ENCODE measurements at places on chromosomes 16 and 17. TPM values are rescaled to one million over a fixed set of nuclear protein-coding genes. Genes with fewer than 3 reads are reported as not detected.

DNA sequence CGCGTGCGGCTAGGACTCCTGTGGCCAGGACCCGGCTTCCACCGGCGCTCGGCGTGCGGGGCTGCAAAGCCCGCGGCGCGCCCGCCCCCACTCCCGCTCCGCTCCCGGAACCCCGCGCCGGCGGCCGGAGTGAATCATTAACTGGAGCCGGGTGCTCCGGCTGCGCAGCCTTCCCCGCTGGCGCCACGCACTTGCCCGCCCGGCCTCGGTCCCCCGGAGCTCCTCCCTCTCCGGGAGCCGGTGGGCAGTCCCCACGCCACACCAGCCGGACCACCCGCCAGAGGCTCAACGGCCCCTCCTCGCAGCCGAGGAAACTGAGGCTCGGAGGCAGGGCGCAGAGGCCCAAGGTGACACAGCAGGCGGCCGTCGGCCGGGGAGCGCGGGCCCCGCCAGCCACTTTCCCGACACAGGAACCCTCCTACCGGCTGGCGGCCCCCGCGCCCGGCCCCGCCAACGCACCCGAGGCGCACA, 580 bp downstream of the BCAR1 start:
- DNase-seq: peak; percentile 64
- H3K27ac ChIP-seq: peak overlapping the region; percentile 83
- peaks cover 30% of the 10 kb centered on the region for H3K4me1 ChIP-seq
- H3K36me3 ChIP-seq: no peaks in the 10 kb centered on the region

- H3K27ac ChIP-seq: peak overlapping the region; percentile 93
- peak overlapping the region; percentile 91 for H3K4me3 ChIP-seq
- no peak for DNase-seq
Measured at GRCh38 chr16:67873435-67874370, 851 bp downstream of the EDC4 start.

GRCh38 chr17:31390426-31390747, 1.1 kb upstream of the RAB11FIP4 start:
- peak overlapping the region; percentile 3 for H3K27ac ChIP-seq
- peaks cover 64% of the 10 kb centered on the region for H3K27me3 ChIP-seq
- peak overlapping the region; percentile 45 for H3K4me3 ChIP-seq
- DNase-seq: no peak
- peaks cover 1% of the 10 kb centered on the region for H3K36me3 ChIP-seq

DNA sequence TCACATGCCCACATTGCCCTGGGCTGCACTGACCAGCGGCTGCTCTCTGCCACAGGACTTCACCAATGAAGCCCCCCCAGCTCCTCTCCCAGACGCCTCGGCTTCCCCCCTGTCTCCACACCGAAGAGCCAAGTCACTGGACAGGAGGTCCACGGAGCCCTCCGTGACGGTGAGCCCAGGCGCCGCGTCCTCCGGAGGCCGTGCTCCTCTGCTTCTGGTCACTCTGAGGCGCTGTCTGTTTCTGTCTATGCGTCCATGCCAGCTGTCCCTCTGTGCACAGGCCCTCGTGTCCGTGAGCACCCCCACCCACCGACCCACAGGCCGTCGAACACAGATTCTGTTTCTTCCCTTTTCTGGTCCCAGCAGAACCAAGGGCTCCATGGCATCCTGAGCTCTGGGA, 62.6 kb downstream of the PLD6 start:
- no peaks in the 10 kb centered on the region for H3K4me1 ChIP-seq
- H3K27me3 ChIP-seq: no peaks in the 10 kb centered on the region
- no peak overlapping the region for H3K27ac ChIP-seq
- no peak for DNase-seq
- H3K36me3 ChIP-seq: peaks cover 15% of the 10 kb centered on the region

Gene CD300LD
- not detected for total RNA-seq

GRCh38 chr16:49590166-49590871, 216.7 kb downstream of the C16orf78 start:
- no peaks in the 10 kb centered on the region for H3K27me3 ChIP-seq
- no peak overlapping the region for H3K4me3 ChIP-seq
- no peaks in the 10 kb centered on the region for H3K36me3 ChIP-seq
- no peak overlapping the region for H3K27ac ChIP-seq
- no peak for DNase-seq

Gene CDK12
- 81.5 TPM for total RNA-seq

DNA sequence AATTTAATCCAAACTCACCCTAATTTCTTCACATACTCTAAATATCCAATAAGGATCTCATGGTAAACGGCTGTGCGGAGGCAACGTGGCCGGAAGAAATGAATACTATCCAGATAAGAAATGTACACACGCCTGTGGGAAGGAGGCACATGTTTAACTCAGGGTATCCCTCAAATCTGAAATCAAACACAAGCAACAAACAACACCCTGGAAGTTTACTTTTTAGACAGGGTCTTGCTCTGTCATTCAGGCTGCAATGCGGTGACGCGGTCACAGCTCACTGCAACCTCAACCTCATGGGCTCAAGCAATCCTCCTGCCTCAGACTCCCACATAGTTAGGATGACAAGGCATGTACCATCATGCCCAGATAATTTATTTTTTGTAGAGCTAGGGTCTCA, 21.2 kb upstream of the TRAP1 start:
- H3K27ac ChIP-seq: peak overlapping the region; percentile 88
- peaks cover 27% of the 10 kb centered on the region for H3K4me1 ChIP-seq
- H3K4me3 ChIP-seq: no peak overlapping the region

DNA sequence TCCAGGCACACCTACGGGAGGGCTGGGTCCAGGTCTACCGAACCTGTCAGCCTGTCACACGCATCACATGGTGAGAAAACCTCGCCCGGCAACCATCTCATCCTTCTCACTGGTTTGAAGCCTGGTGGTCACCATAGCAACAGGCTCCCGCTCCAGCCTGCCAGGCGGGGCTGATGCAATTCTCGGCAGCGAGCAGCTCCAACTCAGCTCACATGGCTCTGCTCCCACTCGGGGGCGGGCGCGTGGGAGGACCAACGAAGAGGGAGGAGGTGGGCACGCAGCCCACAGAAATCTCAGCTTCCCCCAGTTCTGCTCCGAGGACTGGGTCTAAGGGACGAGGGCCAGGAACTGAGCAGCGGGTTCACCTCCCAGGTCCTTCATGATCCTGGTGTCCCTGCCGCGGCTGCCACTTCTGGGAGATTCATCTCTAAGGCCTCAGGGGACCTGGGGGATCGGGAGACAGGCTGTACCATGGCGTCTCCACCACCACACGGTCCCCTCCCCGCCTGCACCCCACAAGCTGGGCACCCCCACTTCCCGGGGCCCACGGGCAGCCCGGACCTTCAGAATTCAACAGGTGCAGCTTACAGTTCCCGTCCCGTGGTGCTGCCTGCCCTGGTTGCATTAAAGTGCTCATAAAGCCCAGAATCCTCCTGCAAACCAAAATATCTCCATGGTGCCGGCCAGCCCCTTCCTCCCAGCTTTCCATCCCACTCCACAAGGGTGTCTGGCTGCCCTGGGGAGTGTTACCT, 25.8 kb downstream of the ABR start:
- H3K27me3 ChIP-seq: no peaks in the 10 kb centered on the region
- H3K4me3 ChIP-seq: no peak overlapping the region
- no peak for DNase-seq
- no peak overlapping the region for H3K27ac ChIP-seq

DNA sequence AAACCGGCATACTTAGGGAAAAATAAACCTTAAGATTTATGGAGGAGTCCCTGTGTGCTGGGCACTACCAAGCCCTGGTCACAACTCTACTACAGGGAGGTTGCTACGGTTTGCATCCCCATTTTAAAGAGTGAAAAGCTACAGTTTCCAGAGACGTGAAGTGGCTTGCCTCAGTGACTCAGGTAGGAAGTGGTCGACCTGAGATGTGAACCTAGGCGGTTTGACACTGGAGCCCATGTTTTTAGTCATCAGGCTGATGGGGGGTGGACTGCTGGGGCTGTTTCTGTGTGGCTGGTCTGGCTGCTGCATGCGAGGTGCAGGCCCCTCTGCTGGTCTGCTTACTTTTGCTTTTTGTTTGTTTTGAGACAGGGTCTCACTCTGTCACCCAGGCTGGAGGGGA, 6.6 kb downstream of the COX6A2 start:
- no peak for DNase-seq
- H3K4me3 ChIP-seq: no peak overlapping the region
- no peaks in the 10 kb centered on the region for H3K4me1 ChIP-seq
- no peaks in the 10 kb centered on the region for H3K36me3 ChIP-seq
- peaks cover 48% of the 10 kb centered on the region for H3K27me3 ChIP-seq
- no peak overlapping the region for H3K27ac ChIP-seq

Gene KRT39
- not detected for total RNA-seq

Gene GSG1L
- 0.27 TPM for total RNA-seq

Gene LDHD
- total RNA-seq: 0.64 TPM

Gene CX3CL1
- total RNA-seq: 0.74 TPM

Gene CCDC182
- not detected for total RNA-seq

DNA sequence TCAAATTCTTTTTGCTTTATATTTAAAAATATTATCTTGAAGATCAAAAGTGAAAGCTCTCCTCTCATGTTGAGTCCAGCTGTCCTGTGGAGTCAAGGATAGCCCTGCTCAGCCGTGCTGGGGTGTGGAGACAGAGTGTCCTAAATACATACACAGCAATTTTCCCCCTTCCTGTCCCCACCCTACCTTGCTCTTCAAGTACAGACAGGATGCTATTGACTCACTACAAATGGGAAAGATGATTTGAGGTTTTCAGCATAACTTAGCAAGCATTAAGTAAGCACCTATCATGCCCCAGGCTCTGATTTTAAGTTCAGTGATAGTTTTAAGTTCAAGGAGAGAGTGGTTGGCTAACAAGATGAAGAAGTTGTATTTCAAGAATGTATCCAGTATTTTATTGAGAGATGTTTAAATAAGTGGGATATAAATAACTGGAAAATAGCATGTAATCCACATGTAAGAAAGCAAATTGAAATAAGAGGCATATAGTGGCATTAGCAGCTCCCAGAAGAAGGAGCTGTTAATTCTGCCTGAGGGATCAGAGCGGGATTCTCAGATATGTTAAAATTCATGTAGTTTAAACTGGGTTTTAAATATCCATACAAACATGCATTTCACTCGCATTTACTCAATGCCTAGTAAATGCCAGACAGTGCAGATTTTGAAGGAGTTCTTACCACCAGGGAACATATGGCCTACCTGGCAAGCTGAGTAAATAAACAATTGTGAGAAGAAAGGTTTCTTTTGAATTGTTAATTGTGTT, 183.5 kb upstream of the ANKFN1 start:
- no peaks in the 10 kb centered on the region for H3K36me3 ChIP-seq
- H3K27ac ChIP-seq: no peak overlapping the region
- no peak overlapping the region for H3K4me3 ChIP-seq
- no peaks in the 10 kb centered on the region for H3K27me3 ChIP-seq
- no peaks in the 10 kb centered on the region for H3K4me1 ChIP-seq

DNA sequence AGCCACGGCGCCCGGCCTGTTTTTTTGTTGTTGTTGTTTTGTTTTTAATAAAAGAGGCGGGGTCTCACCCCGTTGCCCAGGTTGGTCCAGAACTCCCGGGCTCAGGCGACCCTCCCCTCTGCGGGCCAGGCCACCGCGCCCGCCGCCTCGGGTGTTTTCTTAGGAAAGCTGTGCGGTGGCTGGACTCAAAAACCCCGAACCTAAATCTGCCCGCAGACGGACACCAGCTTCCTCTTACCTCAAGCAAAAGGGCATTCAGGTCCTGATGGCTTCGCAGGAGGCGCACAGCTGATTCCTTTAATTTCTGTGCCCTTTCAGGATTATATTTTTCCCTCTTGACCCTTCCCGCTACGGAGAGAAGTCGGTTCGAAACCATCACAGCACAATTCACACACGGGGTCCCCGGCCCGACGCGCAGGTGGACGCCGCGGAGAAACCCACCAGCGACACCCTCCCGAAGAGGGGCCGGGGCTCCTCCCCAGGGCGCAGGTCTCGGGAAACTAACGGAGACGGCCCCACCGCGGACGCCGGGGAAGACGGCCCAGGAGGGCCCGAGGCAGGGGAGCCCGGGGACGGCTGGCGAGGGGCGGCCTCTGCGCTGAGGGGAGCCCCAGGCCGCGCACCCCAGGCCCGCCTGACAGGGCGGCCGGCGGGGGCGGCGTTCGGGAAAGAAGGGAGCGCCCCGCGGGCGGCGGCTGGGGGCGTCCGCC, 653 bp downstream of the FANCA start:
- H3K27ac ChIP-seq: peak overlapping the region; percentile 16
- no peaks in the 10 kb centered on the region for H3K27me3 ChIP-seq
- H3K36me3 ChIP-seq: peaks cover 10% of the 10 kb centered on the region
- peak overlapping the region; percentile 78 for H3K4me3 ChIP-seq
- DNase-seq: no peak

- no peak for DNase-seq
- no peak overlapping the region for H3K27ac ChIP-seq
- peaks cover 6% of the 10 kb centered on the region for H3K27me3 ChIP-seq
- no peaks in the 10 kb centered on the region for H3K36me3 ChIP-seq
Measured at GRCh38 chr17:56141046-56141839, 12.0 kb upstream of the ANKFN1 start.

DNA sequence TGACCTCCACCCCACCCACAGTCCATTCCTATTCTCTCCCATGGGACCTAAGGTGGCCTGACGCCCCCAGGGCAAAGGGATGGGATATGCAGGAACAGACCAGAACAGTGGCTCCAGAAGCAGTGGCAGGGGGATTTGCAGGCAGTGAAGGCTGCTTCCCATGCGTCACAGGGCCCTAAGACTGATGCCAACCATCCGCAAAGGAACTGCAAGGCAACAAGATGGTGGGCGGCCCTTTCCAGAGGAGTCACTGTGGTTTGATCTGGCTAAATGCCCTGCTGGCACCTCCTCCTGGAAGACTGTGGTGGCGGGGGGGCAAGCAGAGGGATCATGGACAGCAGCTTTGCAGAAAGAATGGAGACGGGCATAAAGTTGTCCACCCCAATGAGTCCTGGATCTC, 4.4 kb upstream of the SLC39A11 start:
- no peak overlapping the region for H3K4me3 ChIP-seq
- H3K4me1 ChIP-seq: peaks cover 8% of the 10 kb centered on the region
- no peaks in the 10 kb centered on the region for H3K36me3 ChIP-seq
- H3K27ac ChIP-seq: no peak overlapping the region
- DNase-seq: no peak
- H3K27me3 ChIP-seq: peaks cover 47% of the 10 kb centered on the region

Gene COPZ2
- total RNA-seq: not detected

- H3K27ac ChIP-seq: no peak overlapping the region
- peak overlapping the region; percentile 44 for H3K4me3 ChIP-seq
- H3K4me1 ChIP-seq: peaks cover 11% of the 10 kb centered on the region
- H3K36me3 ChIP-seq: no peaks in the 10 kb centered on the region
Measured at GRCh38 chr17:34579979-34580684, 750 bp downstream of the TMEM132E start.

DNA sequence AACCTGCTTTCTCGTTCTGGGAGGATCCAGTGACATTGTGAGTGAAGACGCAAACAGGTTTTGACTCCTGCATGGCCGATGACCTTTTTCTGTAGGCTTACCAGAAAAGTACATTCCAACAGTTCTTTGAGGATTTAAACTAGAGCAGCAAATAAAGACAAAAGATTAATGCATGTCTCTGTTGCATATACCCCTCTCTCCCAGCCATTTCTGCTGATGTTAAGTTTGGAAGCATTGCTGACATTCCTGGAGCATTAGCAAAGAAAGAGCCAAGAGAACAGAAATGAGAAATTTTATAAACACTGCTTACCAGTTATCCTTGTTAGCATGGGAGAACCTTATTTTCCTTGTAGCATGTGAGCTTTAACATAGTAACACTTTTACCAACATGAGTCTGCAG, 49.3 kb downstream of the SIAH1 start:
- peaks cover 11% of the 10 kb centered on the region for H3K4me1 ChIP-seq
- H3K27me3 ChIP-seq: no peaks in the 10 kb centered on the region
- H3K27ac ChIP-seq: no peak overlapping the region
- peaks cover 23% of the 10 kb centered on the region for H3K36me3 ChIP-seq
- no peak for DNase-seq

All from progenitor cell of endocrine pancreas (in vitro differentiated cells).